ENCODE measurements at places on chromosomes 2 and 18.

DNA sequence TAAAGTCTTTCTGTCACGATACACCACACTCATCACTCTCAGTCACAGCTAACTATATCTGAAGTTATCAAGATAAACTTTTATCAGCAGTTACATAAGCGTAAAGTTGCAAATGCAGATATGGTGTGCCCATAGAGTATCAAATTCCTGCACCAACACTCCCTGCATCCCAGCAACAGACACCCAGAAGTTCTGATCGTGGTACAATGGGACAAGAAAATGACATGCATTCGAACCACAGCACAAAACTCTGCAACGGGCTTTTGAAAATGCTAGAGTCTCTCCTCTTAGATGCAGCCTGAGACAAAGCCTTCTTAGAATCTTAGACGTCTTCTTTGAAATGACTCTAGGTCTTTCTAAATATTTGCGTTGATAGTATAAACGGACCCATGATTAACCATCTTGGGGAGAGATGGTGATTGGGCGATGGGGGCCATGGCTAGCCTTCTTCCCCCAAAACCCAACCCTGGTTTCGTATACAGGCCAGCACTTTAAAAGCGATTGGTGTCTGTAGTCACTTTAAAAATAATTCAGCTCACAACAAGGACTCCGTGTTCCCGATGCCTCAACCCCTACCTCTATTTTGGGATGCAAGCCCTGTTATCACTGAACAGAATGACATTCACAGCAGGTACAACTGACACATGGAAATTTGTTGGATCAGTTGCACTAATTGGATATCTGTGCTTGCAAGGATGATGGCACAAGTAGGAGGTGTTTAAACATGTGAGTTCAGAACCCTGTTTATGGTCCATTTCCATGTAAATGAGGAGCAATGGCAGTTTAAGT is 286.6 kb downstream of the MYT1L start:
- DNase-seq = no peak

DNA sequence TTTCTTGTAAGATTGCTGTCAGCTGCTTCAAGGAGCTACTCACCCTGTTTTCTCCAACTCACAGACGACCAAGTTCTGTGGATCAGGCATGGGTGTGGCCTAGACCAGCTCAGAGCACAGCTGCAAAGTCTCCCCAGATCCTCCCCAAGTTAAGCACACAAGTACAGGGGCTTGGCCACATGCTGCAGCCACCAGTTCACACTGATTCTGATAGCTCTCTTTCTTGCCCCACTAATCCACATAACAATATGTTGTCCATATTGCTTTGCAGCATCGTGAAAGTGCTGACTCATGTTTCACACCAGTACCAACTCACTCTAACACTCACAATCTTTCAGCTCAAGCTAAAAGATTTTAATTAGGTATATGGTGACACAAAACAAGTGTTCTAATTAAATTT is 437.0 kb downstream of the PARD3B start:
- DNase-seq = no peak

GRCh38 chr2:213187833-213188532 is 36.6 kb upstream of the IKZF2 start:
- no peak for DNase-seq

GRCh38 chr2:188909036-188909435 is 65.1 kb upstream of the COL3A1 start:
- DNase-seq = no peak

DNA sequence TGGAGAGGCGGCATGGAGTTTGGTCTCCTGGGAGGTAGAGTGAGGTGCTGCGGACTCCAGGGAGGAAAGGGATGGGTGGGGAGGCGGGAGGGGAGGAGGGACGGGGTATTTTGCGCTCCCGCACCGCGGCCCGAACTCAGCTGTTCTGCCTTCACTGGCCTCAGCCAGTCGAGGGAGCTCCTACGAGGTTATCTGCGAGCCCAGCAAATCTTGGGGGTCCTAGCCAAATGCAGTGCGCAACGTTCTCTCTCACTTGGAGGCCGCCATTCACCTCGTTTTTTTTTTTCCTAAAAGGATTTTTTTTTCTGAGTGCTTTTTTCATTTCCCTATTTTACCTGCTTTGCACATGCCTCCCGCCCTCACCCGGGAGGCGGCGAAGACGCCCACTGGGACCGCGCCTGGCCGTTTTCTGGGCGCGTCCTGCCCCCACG is 877 bp upstream of the BCL2L11 start:
- DNase-seq = no peak

DNA sequence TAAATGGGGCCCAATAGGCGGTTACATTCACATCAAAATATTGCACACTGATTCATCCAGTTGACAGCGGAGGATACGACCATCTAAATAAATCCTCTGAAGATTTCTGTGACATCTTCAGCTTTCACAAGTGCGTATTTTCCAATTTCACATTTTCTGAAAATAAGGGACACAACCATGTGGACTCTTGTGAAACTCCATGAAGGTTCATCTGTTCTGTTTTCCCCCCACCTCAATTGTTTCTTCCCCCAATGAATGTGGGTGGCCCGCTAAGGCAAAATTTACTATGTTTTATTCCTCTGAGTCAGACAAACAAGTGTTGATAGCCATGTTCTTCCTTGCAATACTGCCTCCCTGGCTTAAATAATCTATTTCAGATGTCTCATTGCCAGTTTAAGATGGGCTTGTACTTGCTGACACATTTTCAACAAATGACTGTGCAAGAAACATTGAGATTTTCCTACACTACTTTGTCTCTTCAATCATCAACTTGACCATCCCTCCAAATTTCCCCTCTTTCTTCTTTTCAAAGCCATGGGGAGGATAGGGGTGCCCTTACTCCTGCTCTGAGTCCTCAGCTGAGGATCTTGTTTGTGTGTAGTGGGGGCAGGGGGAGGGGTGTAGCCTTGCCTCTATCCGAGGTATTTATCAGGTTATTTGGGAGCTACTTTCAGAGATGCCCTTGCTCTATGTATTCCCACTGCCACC is 78.2 kb downstream of the BCL11A start:
- no peak for DNase-seq

GRCh38 chr2:21694079-21694878 is 570.5 kb downstream of the TDRD15 start:
- DNase-seq = no peak

- no peak for DNase-seq
These were observed 344.9 kb downstream of the TSN start for GRCh38 chr2:122100346-122100745.

- DNase-seq = peak; percentile 29
These were observed 238.5 kb upstream of the FANCL start for GRCh38 chr2:58479535-58480140.

DNA sequence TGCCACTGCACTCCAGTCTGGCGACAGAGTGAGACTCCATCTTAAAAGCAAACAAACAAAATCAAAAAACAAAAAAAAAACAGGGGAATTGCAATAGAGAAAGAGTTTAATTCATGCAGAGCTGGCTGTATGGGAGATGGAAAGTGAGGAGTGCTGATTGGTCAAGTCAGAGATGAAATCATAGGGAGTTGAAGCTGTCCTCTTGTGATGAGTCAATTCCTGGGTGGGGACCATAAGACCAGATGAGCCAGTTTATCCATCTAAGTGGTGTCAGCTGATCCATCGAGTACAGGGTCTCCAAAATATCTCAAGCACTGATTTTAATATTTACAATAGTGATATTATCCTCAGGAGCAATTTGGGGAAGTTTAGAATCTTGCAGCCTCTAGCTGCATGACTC is 45.3 kb downstream of the FRZB start:
- DNase-seq = no peak

GRCh38 chr2:38722271-38723061 is 28.7 kb downstream of the SRSF7 start:
- DNase-seq = no peak

DNA sequence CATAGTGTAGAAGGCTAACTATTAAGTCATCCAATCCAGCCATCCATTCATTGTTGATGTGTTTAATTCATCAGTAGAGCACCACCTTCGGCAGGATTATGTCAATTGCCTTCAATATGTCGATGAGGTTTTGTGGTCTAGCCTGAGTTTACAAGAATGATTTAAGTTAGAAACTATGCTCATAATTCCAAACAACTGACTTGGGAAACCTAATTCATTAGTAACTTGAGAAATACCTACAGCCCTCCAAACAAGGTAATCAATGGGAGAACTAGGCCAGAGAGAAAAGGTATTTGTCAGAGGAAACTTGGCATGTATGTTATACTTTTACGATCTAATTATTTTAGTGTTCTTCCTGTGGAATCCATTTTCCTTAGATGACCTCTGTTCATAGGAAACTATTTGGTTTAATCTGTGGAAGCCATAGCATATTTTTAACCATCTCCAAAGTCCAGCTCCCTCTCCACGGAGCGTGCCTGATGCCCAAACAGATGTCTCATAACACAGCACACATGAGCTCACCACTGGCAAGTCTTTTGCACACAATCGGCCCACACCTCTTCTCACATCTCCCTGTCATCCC is 148.5 kb downstream of the GFPT1 start:
- no peak for DNase-seq

- DNase-seq = no peak
These were observed 88.5 kb upstream of the COPS8 start for GRCh38 chr2:236997069-236997715.

GRCh38 chr18:50614838-50615237 is 55.0 kb downstream of the MAPK4 start:
- DNase-seq = no peak

GRCh38 chr2:98280376-98281102 is 65.7 kb upstream of the CNGA3 start:
- no peak for DNase-seq

DNA sequence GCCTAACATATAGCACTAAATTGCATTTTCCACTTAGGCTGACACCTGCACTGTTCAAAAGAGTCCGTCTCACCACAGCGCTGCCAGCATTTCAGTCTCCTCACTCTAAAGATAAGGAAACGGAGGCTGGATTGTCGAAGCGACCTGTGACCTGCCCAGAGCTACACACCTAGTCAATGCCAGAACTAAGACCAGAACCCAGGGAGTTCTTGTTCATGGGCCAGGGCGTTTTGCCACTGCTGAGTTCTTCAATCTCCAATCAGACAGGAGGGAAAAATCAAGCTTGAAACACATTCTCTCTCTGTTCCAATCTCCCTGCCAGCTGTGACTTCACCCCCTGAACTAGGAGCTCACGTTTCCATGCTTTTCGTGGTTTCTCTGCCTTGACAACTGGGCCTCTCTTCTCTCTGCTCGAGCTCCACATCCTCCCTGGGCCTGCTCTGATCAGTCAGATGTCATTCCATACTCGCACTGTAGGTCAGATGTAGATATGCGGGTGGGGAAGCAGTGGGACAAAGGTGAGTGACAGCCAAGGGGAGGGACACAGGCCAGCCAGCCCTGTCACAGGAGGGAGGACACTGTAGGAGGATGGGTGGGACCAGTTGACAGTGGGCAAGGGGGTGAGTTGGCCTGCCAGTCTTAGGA is 221.1 kb upstream of the SMAD2 start:
- no peak for DNase-seq

DNA sequence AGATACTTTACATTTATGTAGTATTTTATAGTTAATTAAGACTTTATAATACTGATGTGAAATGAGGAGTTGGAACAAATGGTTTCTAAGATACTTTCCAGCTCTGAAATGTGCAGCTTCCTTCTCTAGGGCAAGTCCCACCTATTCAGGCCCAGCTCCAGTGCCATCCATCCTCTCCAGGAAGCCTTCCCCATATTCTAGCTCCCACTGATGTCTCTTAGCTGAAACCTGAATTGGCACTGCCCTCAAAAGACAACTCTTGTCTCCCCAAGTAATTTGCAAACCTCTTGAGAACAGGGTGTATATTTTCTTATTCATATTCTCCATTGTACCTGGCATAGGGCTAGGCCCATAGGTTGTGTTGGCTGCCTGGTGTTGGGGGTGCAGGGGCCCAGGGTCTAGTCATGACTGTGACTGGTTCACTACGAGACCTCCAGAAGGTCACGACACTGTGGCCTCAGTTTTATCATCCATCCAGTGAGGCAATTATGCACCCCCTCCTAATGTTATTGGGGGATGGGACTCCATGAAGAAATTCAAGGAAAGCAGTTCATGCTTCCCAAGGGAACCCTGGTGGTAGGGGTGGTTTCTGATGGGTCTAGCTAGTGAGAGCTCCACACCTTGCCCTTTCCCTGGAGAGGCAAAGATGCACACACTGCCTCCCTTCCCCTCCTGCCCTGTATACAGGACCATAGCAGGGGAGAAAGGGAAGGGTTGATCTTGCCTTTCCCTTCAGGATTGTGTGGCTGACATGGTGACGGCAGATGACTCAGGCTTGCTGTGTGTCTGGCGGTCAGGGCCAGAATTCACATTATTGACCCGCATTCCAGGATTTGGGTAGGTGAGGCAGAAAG is 2.8 kb downstream of the WDR54 start:
- no peak for DNase-seq

- no peak for DNase-seq
These were observed 6.7 kb downstream of the SFTPB start for GRCh38 chr2:85661139-85661858.

- DNase-seq = no peak
These were observed 193.2 kb downstream of the CCDC85A start for GRCh38 chr2:56376699-56377665.

GRCh38 chr18:48934415-48934722 is 16.4 kb downstream of the SMAD7 start:
- DNase-seq = no peak

DNA sequence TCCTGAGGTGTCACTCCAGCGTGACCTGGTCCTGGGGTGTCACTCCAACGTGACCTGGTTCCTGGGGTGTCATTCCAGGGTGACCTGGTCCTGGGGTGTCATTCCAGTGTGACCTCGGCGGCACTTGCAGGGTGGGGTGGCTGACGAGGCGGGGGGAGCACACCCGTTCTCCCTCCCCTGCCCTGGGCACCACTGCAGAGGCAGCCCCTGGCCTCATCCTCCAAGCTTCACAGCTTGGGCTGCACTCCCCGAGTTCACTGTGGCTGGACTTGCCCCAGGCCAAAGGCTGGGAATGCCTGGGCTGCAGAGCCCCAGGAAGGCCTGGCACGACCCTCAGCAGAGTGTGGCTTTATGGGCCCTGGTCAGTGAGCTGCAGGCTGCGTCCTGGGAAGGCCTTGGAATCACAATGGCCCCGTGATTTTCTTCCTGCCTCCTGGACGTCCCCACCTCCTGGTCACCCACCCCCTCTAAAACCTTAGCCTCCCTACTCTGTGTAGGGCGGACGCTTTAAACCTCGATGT is 88.3 kb downstream of the NFATC1 start:
- no peak for DNase-seq

DNA sequence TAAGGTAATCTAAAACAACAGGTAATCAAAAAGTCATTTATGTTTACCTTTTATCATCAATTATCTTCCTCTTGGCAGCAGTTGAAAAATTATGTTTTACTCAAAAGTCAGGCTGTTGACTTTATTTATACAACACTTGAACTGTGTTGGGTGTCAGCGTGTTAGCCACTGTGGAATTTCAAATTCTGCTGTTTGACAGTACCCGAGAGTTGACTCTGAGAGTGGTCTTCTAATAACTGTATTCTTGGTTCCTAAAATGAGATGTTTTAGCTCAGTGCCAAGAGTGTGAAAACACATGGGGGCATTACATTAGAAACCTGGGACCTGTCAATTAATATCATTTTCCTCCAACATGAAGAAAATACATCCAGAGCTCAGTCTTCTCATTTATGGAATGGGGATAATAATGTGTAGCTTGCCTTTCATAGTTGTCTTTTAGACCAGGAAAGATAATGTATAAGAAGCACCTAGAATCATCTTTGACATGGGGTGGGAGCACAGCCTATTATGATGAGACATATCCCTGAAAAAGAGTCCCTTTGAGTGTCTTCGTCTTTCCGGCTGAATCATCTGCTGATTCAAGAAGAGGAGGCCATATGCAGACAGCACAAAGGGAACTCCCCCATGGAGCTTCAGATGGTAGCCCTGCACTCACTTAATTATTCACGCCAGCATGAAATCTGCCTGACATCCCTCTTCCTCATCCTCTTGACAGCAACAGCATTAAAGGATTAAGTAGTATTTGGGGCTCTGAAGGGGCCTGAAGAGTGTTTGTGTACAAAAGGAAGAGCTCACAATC is 89.1 kb downstream of the AFF3 start:
- DNase-seq = no peak

All from COR-L47 (cell line).